ENCODE measurements at places on chromosomes 6 and 20.

DNA sequence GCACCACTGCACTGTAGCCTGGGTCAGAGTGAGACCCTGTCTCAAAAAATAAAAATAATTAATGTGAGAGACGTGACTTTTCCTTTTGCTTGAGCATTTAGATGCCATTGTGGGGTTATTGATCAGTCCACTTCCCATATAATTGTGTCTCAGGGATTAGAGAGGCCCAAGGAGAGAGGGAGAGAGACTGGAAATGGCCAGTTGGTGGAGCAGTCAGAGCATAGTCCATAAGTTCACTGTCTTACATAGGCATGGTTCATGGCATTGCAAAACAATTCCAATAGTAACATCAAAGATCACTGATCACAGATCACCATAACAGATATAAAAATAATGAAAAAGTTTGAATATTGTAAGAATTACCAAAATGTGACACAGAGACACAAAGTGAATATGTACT, 15.2 kb upstream of the SDHAF4 start:
- no peak for DNase-seq

DNA sequence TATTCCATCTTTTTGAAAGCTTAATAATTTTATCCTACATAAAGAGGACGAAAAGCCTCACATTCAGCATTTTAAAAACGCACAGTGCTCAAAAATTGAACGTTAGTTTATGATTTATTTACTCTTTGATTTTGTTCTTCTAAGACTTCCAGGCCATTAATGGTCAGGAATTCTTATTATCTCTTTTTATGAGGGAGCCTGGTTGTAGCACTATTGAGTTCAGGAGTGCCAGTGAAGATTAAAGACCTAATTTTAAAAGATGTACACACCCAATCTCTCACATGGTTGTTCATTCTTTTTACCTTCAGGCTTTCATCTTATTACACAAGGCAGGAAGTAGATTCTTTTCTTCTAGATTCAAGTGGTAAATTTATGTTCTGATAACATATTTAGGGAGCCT, 68.6 kb downstream of the HDDC2 start:
- no peak for DNase-seq

GRCh38 chr6:12343440-12344162, 53.4 kb downstream of the EDN1 start:
- DNase-seq, result no peak

DNA sequence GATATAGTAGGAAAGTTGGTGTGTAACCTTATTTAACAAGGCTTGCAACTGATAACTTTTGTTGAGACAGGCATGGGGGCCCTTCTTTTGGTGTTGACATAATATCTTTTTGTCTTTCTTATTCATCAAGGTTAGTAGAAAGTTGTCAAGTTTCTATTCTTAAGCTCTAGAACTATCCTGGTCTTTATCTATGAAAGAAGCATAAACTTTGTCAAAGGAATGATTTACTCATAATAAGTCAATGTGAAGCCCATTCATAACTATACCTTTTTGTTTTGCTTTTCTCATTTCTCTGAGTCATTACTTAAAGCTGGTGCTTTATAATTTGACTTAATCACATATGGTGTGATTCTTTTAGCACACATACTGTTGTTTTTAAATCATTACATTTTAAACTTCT, 312.4 kb downstream of the UTRN start:
- no peak for DNase-seq

DNA sequence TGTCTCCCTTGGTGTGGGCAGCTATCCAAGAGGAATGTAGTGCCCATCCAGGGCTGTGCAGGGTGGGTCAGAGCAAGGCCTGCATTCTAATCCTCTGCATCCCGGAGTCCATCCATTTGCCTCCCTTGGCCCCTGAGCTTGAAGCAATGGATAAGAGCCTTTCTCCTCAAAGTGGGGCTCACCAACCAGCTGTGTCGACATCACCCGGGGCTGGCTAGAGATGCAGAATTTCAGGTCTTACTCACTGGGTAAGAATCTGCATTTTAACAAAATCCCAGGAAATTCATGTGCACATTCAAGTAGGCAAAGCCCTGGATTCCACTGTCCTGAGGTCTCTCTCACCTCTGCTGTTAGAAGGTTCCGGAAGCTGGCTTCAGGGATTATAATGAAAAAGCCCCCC, 95.3 kb downstream of the MDGA1 start:
- no peak for DNase-seq

GRCh38 chr20:47102629-47103028, 208.0 kb downstream of the EYA2 start:
- DNase-seq, result no peak
